ENCODE measurements at places on chromosomes 6 and 20. TPM values are rescaled to one million over a fixed set of nuclear protein-coding genes. Genes with fewer than 3 reads are reported as not detected.

TMEM181 gene
- total RNA-seq, result 45.3 TPM

TENT5A gene
- 118 TPM for total RNA-seq

CDH26 gene
- 0.32 TPM for total RNA-seq

OPRM1 gene
- not detected for total RNA-seq

OLIG3 gene
- total RNA-seq, result not detected

DEF6 gene
- total RNA-seq, result 0.86 TPM

MRAP2 gene
- 27.2 TPM for total RNA-seq

GSTA3 gene
- total RNA-seq, result not detected

SLC22A7 gene
- total RNA-seq, result not detected

CAGE1 gene
- total RNA-seq, result under 0.01 TPM

TCP11 gene
- 0.11 TPM for total RNA-seq

NDRG3 gene
- 23.3 TPM for total RNA-seq

CD93 gene
- 0.54 TPM for total RNA-seq

PROCR gene
- total RNA-seq, result 60.6 TPM

AHCY gene
- total RNA-seq, result 76.9 TPM

GCNT2 gene
- 2.6 TPM for total RNA-seq

OR2B6 gene
- total RNA-seq, result not detected

TOX2 gene
- not detected for total RNA-seq

SH3BGRL2 gene
- 2.9 TPM for total RNA-seq

ZC3H12D gene
- total RNA-seq, result 1.3 TPM

EYA2 gene
- total RNA-seq, result 1.8 TPM

HTR1E gene
- total RNA-seq, result not detected

THEMIS gene
- total RNA-seq, result not detected

HTR1B gene
- total RNA-seq, result 0.22 TPM

HLA-DQB2 gene
- not detected for total RNA-seq

HRH3 gene
- total RNA-seq, result not detected

PRSS35 gene
- 2.9 TPM for total RNA-seq

MYLK4 gene
- total RNA-seq, result 0.97 TPM

COL19A1 gene
- not detected for total RNA-seq

VGLL2 gene
- total RNA-seq, result not detected

SLX4IP gene
- 6.4 TPM for total RNA-seq

RARS2 gene
- total RNA-seq, result 57.9 TPM
